ENCODE measurements at places on chromosomes 6 and 20.

GRCh38 chr6:142045380-142046278 is 87.1 kb upstream of the GJE1 start:
- no peak for DNase-seq

GRCh38 chr20:38985603-38986170 is 23.5 kb downstream of the DHX35 start:
- DNase-seq = no peak

- DNase-seq = no peak
These were observed 646.5 kb downstream of the TENT5A start for GRCh38 chr6:81105998-81106397.

DNA sequence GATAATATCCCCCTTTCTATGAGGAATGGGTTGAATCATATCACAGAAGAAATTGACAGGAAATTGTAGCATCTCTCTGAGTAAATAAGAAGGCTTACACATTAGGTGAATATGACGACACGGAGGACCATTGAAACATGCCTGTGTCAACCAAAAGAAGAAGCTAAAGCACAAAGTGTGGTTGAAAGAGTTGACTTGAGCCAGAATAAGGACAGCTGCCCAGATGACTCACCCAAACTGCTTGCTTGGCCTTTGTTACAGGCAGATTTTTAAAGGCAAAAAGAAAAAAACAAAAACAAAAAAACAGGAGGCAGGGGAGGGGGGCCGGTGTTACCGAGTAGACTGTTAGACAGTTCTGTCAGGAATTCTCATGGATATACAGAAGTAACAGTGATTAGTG is 129.8 kb upstream of the EDN1 start:
- DNase-seq = no peak

- no peak for DNase-seq
These were observed 27.4 kb downstream of the ANKS1A start for GRCh38 chr6:34916348-34916967.

- DNase-seq = no peak
These were observed 23.1 kb downstream of the GNAS start for GRCh38 chr20:58875541-58876134.

- DNase-seq = no peak
These were observed 15.3 kb downstream of the RSPO4 start for GRCh38 chr20:986733-987355.

- DNase-seq = no peak
These were observed 62.0 kb upstream of the PHACTR2 start for GRCh38 chr6:143615785-143616184.

DNA sequence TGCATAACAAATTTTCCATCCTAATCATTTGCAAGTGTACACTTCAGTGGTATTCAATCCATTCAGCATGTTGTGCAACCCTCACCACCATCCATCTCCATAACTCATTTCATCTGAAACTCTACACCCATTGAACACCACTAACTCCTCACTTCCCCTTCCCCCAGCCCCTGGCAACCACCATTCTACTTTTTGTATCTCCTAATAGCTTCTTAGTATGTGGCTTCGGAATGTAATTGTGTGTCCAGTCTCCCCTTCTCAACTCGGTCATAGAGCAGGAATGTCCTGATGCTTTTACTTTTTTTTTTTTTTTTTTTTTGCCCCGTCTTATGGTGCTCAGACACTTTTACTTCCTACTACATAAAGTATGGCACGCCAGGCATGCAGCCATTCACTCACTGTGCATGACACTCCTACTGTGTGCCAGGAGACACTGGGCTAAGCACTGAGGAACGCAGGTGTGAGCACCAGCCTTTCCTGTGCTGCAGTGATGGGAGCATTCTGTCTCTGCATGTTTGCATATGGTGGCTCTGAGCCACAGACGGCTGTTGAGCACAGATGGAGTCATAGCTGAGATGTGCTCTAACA is 15.3 kb downstream of the HCK start:
- DNase-seq = no peak

- no peak for DNase-seq
These were observed 544.9 kb upstream of the CITED2 start for GRCh38 chr6:139919107-139920026.

GRCh38 chr6:42154461-42155209 is 12.2 kb upstream of the C6orf132 start:
- no peak for DNase-seq

DNA sequence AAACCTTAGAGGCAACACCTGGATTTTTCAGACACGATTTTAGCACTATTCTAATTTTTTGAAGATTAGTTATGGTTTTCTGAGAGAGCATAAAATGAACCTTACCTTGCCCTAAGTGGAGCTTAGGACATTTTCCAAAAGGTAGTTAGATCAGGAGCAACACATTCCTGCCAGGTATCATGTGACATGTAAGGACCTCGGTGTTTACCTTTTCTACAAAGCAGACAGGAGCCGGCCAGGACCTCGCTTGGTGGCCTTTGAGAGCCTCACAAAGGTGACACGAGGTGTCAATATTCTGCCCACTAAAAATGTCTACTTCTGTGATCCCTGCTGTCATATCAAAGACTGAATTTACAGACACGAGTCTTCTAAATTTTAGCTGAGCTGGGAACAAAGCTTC is 174.9 kb downstream of the SMOC2 start:
- DNase-seq = no peak

GRCh38 chr6:73801652-73802268 is 105.8 kb downstream of the CD109 start:
- DNase-seq = no peak

- no peak for DNase-seq
These were observed 18.6 kb upstream of the EDN1 start for GRCh38 chr6:12271594-12271993.

GRCh38 chr20:7859356-7859802 is 80.9 kb downstream of the HAO1 start:
- no peak for DNase-seq

All from activated CD4-positive, CD25-positive, alpha-beta regulatory T cell (primary cell).